ENCODE measurements at places on chromosomes 4 and X. TPM values are rescaled to one million over a fixed set of nuclear protein-coding genes. Genes with fewer than 3 reads are reported as not detected.

The NLRP2B gene
- not detected for total RNA-seq

The SRPX gene
- 8.8 TPM for total RNA-seq

The HAND2 gene
- 0.55 TPM for total RNA-seq

The GRPR gene
- not detected for total RNA-seq

The TMPRSS11F gene
- not detected for total RNA-seq

The CD38 gene
- 14.4 TPM for total RNA-seq

The MMRN1 gene
- total RNA-seq = not detected
